Activated CD8-positive, alpha-beta memory T cell treated with anti-CD3 and anti-CD28 coated beads for 1 hour (primary cell): ENCODE measurements at places on chromosomes 6 and 20.

DNA sequence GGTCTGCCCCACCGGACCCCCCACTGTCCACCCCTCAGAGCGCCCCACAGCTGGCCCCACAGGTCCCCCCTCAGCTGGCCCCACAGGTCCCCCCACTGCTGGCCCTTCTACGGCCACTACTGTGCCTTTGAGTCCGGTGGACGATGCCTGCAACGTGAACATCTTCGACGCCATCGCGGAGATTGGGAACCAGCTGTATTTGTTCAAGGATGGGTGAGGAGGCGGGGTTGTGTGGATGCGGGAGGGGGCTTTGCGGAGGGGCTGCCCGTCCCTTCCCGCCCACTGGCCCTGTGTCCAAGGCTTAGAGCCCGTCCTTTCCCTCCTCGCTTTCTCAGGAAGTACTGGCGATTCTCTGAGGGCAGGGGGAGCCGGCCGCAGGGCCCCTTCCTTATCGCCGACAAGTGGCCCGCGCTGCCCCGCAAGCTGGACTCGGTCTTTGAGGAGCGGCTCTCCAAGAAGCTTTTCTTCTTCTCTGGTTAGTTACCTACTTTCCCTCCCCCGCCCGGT is 4.7 kb downstream of the MMP9 start:
- no peak for DNase-seq

GRCh38 chr6:81857812-81858211 is 105.3 kb upstream of the TENT5A start:
- DNase-seq, result no peak

DNA sequence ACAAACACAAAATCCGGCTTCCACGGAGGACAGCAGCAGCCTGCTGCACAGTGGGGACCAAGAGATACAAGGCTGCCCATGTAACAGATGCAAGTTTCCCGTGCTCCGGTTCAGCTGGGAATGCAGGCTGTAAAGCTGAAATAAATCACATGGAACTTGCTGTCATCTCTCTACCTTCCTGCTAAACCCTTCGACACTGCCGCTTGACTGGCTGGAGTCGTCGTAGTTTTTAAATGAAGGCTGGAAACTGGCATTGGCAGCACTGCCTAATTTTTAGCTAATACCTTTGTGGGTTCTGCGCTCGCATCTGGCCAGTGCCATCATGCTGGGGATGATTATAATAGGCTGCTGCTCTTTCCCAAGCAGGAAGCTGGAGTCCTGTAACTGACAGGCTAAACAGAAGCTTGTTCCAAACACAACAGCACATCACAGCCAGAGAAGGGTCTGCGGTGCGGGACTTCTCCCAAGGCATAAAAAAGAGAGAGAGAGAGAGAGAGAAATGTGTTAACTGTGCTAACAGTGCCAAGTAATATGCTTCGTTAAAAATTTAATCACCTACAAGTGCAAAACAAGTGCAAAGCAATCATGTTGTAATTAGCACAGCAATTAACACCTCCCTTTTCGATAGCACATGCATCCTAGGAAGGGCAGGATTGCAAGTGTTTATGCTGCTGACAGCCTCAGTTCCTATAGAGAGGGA is 146.1 kb downstream of the TFAP2A start:
- DNase-seq, result no peak

DNA sequence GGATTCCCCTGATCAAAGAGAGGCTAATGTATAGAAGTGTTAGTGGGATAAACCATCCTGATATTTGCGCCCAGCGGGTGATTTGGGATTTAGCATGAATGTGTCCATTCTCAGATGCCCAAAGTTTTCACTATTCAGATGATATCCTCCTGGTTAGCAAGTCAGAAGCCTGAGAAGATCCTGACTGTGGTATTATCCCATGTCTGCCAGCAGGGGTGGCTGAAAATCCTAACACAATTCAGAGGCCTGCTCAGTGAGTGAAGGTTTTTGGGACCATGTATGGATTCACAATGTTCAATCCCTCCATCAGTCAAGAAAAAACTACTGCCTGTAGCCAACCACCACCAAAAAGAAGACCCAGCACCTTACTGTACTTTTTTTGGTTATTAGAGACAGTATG is 34.1 kb upstream of the SPACA1 start:
- DNase-seq, result no peak

- no peak for DNase-seq
These were observed 332 bp downstream of the GRIK2 start for GRCh38 chr6:101393829-101394251.

DNA sequence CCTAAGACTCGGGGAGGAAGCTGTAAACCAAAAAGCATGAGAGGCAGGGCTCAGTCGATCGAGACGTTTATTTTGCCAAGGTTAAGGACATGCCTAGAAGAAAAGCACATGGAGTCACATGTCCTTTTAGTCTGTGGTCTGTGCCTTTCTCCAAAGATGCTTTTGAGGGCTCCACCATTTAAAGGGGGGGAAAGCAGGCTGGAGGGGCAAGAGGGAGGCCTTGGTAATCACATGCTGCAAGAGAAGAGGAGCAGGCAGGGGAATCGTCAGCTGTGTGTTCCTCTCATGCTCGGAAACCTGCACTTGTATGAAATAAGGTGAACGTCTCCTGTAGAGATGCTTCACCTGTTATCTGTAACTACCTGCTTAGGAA is 9.1 kb upstream of the YTHDF1 start:
- no peak for DNase-seq

GRCh38 chr6:170006900-170007467 is 255.6 kb downstream of the ERMARD start:
- DNase-seq, result no peak

GRCh38 chr20:48405909-48406308 is 421.9 kb downstream of the PREX1 start:
- no peak for DNase-seq

GRCh38 chr6:25925876-25926275 is 4.6 kb downstream of the SLC17A2 start:
- no peak for DNase-seq

GRCh38 chr20:3172933-3173609 is at the start of gene LZTS3:
Gene LZTS3, minus strand, starts transcription at chr20:3173549. Its CDS starts 6,386 bp downstream, at chr20:3167163.
- peak; percentile 72 for DNase-seq

DNA sequence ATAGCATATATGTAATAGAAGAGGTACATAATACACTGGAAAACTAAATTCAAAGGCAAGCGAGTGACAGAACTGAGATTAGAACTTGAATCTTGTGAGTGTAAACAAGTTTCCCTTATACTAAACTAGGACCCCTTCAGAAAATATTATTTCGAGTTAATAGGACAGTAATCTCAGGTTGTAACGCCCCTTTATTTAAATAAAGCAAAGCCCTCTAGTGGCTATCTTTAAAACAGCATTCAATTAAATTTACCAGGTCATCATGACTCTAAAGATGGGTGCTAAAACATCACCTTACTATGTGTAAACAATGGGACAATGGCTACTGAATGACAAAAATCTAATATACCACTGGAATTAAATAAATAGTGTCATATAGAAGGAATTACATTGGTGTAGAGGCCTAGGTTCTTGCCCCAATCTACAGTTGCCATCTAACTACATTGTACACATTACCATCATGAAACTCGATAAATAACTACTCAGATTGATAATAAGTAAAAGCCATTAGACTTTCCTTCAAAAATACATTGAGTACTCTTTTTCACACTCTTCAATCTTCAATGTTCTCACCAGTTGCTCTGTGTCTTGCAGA is 255.4 kb upstream of the IRAK1BP1 start:
- no peak for DNase-seq

- no peak for DNase-seq
These were observed 26.7 kb downstream of the ARFGEF3 start for GRCh38 chr6:138188278-138188941.

- DNase-seq, result no peak
These were observed 1.9 kb downstream of the DDR1 start for GRCh38 chr6:30885999-30886896.
